ENCODE measurements at places on chromosomes 11 and 22.

GRCh38 chr11:80505771-80506170 lies 1064.9 kb upstream of the TENM4 start:
- no peak for DNase-seq

DNA sequence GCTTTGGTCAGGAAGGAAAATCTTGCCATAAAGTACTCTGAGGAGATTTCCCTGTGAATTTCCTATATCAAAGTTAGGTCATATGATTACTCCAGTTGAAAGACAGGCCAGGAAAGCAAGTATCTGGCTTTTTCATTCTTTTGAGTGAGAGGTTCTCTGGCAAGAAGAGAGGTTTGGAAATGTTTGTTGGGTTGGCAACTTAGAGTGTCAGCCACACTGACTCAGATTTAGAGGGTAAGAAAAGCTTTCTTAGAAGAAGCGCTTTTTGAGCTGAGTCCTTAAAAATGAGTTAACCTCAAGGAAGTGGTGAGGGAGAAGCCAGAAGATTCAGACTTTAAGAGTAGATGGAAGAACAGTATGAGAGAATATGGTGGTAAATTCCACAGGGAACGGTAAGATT lies 86.1 kb upstream of the BDNF start:
- DNase-seq, result no peak

DNA sequence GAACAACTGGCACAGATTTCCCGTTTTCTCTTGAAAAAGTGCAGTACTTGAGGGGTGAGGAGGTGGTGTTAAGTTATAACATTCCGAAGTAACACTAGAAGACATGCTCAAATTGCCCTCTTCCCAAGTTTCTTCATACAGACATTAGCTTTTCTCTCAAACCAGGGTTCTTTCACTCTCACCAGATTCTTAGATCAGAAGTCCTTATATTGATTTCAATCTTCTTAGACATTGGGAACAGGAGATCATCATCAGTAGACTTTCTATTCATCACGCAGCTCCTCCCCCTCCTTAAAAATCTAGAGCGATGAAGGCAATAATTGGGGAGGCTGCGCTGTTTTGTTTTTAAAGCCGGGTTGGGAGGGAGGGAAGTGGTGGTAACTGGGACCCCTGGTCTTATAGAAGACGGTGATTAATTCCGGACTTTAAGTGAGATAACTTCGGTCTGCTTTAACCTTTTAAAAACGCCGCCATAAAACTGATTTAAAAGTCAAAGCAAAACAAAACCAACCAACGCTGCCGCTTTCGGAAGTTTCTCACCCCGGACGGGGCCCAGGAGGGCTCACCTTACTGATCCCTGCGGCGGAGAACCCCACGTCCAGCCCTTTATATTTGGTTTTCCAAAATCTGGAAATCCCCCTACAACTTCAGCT lies 665 bp downstream of the USP28 start:
- peak; percentile 6 for DNase-seq

- DNase-seq, result no peak
Observed at GRCh38 chr22:26585104-26585790, 4.7 kb downstream of the TPST2 start.

- no peak for DNase-seq
Observed at GRCh38 chr11:12797996-12798395, 123.8 kb downstream of the TEAD1 start.

DNA sequence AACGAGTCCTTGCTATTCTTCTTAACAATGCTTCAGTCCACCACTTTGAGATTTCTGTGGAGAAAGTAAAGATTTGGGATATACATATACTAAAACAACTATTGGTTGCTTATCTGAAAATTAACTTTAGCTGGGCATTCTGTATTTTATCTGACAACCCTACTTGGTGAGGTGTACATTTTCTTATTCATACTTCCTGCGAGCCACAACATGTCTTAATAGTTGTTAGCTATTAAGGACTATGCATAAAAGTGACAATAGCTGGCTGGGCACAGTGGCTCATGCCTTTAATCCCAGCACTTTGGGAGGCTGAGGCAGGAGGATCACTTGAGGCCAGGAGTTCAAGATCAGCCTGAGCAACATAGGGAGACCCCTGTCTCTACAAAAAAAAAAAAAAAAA lies 28.0 kb upstream of the TMA7B start:
- no peak for DNase-seq

DNA sequence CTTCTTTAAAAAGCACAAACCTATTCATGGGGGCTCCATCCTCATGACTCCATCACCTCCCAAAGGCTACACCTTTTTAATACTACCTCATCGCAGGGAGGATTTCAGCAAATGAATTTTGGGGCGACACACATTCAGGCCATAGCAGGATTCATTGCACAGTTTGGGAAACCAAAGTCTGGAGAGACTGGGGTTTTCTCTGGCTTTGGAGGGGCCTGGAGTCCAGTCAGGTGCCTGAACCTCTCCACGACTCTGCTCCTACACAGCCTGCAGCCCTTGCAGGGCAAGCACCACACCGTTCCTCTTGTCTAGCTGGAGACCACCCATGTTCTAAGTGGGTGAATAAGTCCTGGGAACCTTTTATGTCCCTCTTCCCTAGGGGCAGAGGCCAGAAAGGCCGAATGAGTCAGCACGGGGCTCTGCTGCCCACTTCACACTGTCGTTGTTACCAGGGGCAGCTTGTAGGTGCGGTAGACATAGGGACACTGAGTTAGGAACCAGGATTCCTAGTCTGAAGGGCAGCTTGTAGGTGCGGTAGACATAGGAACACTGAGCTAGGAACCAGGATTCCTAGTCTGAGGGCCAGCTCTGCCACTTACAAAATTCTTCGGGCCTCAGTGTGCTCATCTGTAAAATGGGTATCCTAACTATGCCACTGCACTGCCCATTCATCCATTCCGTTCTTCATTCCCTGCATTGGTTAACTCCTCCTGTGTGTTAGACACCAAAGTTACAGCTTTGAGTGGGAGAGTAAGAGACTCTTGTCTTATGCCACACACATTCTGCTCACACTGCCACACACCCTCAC lies 251.7 kb upstream of the B3GAT1 start:
- no peak for DNase-seq

- no peak for DNase-seq
Observed at GRCh38 chr22:41260871-41261270, 20.1 kb upstream of the CHADL start.

GRCh38 chr11:45150301-45150700 lies 3.9 kb downstream of the PRDM11 start:
- DNase-seq, result no peak

DNA sequence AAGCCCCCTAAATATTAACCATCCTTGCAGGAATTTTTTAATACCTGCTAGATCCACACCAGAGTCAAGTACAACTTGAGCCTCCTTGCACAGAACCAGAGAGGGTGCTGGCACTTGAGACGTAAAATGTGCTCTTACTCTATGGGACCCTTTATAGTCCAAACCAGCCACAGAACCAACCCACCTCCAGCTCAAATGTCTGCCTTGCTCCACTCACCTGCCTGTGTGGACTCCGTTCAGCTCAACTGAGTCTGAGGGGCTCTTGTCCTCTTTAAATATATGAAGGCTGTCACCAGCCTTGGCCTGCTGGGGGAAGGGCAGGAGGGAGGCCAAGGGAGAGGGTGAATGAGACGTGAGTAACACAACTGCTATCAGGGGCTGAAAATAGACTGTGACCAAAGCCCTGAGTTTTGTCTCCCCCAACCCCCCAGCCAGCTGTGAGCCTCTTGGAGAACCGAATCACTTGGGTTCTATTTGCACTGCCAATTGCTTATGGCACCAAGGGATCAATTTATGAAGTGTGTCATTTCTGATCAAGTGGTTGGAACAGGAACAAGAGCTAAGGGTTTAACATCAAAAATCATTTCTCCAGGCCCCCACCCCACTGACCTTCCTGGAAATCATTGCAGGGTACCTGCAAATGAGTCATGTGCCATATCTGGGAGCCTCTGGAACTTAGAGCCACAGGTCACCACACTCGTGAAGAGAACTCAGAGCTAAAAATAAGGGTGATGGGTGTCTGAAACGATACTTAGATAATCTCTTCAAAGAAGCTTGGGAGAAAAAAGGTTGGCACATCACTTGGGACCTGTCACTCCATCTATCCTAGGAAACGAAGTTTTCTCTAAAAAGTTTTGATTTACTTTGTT lies at the start of gene CSRP3:
Gene CSRP3, minus strand, starts transcription at position 247 of the 869 bp plus-strand sequence. CDS start 9,535 bp downstream, outside the sequence.
- DNase-seq, result no peak

- no peak for DNase-seq
Observed at GRCh38 chr11:116257883-116258282, 514.9 kb downstream of the BUD13 start.

GRCh38 chr11:810040-810567 lies 337 bp downstream of the RPLP2 start:
- DNase-seq, result no peak

DNA sequence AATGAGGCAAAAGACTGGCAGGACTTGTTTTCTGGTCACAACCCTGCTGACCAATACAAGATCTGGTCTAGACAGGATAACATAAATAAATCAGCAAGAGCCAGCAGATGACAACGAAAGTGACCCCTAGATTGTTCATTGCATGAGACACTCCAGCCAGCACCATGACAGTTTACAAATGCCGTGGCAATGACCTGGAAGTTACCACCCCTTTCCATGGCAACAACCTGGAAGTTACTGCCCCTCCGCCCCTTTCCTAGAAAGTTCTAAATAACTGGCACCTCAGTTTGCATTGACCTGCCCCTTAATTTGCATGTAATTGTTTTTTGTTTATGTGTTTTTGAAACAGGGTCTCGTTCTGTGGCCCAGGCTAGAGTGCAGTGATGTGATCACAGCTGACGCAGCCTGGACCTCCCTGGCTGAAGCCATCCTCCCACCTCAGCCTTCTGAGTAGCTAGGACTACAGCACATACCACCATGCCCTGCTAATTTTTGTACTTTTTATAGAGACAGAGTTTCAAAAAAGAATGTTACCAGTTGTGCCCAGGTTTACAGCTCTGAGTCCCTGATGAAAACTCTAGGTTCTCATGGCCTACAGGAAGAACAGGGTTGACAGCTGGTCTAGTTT lies 38.1 kb upstream of the WT1 start:
- DNase-seq, result no peak

GRCh38 chr22:49408102-49408836 lies 419.4 kb downstream of the BRD1 start:
- no peak for DNase-seq

DNA sequence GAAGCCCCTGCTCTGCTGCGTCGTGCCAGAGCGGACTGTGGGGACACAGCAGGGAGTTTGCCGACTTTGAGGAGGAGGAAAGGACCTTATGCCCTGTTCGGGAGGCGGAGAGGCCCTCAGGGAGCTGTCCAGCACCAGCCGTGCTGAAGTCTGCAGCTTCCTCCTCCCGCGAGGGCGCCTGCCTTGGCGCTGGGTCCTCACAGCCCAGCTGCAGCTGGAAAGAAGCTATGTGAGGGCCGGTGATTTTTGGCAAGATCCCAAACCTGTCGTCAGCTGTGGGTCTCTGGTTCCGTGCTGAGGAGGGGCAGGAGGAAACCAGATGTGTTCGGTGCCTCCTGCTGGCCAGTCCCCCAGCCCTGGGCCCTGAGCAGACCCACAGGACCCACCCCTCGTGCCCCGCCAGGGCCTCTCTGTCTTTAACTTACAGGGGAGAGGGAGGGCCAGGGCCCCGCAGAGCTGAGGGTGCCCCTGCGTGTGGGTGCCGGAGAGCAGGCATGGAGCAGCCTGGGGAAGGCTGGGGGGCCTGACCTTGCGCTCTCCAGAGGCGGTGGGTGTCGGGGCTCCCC lies 12.0 kb downstream of the BRSK2 start:
- no peak for DNase-seq

- no peak for DNase-seq
Observed at GRCh38 chr11:1838426-1839144, at the start of gene TNNI2. TSS of gene TNNI2 (plus strand) at chr11:1838981. CDS start at chr11:1839697, 716 bp downstream.

- no peak for DNase-seq
Observed at GRCh38 chr22:46009730-46010129, 32.8 kb upstream of the WNT7B start.

DNA sequence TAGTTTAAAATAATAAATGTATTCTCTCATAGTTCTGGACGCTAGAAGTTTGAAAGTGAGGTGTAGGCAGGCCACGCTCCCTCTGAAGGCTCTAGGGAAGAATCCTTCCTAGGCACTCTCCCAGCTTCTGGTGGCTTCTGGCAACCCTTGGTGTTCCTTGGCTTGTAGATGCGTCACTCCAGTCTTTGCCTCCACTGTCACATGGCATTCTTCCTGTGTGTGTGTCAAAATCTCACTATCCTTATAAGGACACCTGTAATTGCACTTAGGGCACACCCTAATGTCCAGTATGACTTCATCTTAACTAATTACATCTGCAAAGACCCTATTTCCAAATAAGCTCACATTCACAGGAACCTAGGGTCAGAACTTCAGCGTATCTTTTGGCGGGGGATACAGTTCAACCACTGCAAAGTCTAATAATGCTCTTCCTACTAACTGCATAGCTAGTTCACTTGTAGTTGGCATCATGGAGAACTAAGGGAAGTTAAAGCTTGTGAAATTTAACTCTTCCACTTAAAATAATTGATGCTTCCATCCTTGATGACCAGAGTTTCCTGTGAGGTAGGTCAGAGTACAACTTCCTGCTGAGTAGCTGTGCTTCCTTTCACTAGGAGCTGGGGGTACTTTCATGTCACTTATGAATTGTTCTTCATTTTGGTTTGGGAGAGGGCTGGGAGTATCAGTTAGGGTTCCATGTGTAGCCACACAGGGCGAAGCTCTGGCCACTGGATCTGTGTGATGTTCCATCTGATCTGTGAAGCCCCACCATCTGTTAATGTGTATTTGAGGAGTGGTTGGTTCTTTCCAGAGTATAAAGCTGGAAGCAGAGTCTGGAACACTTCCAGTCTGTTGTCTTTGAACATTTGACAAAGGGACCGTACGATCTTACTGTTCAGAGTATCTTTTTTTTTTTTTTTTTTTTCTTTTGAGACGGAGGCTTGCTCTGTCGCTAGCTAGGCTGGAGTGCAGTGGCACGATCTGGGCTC lies 10.5 kb downstream of the YWHAH start:
- no peak for DNase-seq

DNA sequence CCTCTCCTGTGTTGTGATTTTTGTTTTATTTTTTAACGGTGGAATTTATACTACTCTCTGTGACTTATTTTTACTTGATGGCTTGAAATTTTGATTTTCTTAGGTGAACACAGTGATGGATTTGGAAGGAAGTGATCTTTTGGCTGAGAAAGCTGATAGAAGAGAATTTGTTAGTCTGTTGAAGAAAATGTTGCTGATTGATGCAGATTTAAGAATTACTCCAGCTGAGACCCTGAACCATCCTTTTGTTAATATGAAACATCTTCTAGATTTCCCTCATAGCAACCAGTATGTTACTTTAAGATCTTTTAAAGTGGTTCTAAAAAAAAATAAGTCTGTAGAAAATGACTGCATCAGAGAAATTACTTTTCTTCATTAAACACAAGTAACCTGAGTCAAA lies 82.1 kb downstream of the HIPK3 start:
- DNase-seq, result no peak

DNA sequence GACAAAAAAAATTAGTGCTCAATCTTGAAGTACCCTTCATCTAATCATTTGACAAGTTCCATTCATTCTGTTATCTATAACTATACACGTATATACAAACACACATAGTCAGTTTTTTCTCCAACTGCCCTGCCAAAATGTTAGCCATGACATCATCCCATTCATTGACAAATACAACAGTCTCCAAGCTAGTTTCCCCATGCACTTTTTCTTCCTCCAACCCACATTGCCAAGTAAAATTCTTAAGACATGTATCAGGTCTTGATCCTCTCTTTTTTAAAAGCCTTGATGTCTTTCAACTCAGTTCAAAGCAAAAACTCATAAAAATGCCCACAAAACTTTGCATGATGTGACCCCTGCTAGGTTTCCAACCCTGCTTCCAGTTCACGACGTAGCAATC lies 58.1 kb downstream of the DDI1 start:
- DNase-seq, result no peak

Measured in stimulated activated CD4-positive, alpha-beta T cell treated with anti-CD3 and anti-CD28 coated beads, Interleukin-1b, Interleukin-23, amount 100 ng/mL, for 1 hour (primary cell).